Endothelial cell (in vitro differentiated cells): ENCODE measurements at places on chromosomes 4 and X. TPM values are rescaled to one million over a fixed set of nuclear protein-coding genes. Genes with fewer than 3 reads are reported as not detected.

DNA sequence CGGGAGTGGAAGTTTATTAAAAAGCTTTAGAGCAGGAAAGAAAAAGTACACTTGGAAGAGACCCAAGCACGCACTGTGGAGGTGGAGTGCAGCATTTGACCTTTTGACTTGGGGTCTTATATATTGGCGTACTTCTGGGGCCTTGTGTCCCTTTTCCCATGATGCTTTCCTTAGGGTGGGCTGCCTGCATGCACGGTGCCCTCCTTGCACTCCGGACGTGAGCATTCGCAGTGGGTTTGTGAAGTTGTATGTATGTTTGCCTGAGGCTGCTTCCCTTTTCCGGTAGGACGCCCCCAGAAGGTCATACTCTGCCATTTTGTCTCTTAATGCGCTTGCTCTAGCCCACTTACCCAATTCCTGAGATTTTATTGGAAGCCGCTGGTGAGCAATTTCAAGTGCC lies 39.6 kb downstream of the TRMT44 start:
- DNase-seq = no peak

- DNase-seq = peak; percentile 61
Measured at GRCh38 chr4:37685823-37686372, 278 bp downstream of the RELL1 start.

- no peak for DNase-seq
Measured at GRCh38 chrX:74453178-74453577, 31.9 kb downstream of the SLC16A2 start.

DNA sequence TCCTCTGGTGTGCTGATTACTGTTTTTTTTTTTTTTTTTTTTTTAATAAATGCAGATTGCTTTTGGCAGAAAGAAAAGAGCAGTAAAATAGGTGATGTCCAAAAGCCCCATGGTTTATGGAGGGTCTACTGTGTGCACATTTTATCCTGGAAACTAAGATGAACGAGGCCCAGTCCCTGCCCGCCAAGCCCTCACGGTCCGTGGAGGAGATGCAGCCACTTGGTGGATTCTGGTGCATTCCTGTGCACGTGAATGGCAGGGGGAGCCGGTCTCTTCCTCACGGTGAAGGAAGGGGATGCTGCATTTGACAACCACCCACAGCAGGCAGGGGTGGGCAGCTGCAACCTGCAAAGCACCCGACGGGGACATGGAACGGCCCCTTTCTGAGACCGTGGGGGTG lies 100.2 kb upstream of the AFAP1 start:
- no peak for DNase-seq

DNA sequence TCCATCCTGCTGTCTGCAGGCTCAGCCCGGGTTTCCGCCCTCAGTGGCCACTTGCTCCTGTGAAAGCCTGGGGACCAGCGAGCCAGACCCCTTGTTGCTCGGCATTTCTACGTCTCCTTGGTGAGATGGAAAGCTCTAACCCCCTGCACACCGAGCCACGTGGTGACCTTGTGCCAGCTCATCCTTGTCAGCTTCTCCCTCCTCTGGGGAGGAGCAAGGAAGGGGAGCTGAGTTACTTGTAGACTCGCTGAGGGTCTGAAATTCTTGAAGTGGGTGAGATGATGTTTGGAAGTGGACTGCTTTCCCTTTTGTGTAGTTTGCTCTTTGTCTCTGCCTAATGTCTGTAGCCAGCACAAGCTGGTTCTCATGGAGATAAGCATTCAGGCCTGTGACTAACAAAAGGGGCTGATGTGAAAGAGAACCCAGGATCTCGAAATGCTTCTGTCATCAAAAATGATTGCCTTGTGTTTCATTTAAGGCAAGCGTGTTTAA lies 29.3 kb downstream of the RGS12 start:
- no peak for DNase-seq

DNA sequence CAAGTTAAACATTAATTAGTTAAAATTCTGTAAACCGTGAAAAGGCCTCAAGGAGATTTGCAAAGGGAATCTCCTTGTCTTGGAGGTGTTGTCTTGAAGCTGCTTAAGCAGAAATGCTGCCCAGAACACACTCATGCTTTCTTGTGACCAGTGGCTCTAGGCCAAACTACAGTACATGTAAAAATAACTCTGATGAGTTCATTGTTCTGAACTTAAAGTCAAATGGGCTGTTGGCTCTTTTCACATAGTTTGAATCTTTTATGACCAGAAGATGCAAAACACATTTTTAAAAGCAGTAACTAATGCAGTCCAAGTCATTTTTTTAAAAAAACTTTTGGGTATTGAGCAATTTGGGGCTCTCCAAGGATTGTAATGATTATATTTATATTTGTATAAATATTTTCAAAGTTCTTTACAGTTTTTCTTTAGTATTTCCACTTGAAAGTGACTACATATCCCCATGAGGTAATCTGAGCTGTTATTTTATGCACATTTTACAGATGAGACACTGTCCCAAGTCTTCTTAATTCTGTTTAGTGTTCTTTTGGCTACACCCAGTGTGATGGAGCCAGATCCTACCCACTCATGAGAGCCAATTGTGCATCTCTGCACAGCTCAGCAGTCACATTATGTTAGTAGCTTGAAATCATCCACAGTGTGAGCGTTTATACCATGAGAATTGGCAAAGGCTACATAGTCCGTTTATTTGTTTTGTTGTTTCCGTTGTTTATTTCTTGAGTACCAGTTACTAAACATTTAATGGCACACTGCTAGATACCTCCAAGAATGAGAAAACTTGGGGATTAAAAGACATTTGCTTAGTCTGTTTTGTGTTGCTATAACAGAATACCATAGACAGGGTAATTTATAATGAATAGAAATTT lies 112.8 kb upstream of the ATXN3L start:
- no peak for DNase-seq

The SYTL4 gene
- total RNA-seq = 3.9 TPM

The PAGE1 gene
- total RNA-seq = not detected

The ADGRG4 gene
- total RNA-seq = not detected

DNA sequence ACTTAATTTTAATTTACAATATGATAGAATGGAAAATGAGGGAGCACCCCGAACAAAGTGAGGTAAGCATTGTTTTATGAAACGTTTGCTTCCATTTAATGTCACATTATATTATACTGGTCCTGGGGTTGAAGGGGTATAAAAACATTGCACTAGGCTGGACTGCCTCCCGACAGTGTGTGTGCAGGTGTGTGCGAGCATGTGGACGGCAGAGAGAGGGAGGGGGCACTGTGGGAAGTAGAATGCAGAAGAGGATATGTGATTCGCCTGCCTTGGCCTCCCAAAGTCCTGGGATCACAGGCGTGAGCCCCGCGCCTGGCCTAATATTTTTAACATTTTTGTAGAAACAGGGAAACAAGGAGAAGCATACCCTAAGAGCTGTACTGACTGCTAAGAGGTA lies 36.0 kb downstream of the IRF2 start:
- no peak for DNase-seq
